Prostate gland (tissue), 2 donors: ENCODE measurements at places on chromosomes 3 and 15. TPM values are rescaled to one million over a fixed set of nuclear protein-coding genes. Genes with fewer than 3 reads are reported as not detected.

The SEMA3F gene
- total RNA-seq = 71.8 TPM

The CFAP20DC gene
- total RNA-seq = 8.3 TPM

The ALDH1A2 gene
- total RNA-seq = 65.0 TPM

The SLC28A2 gene
- 0.51 TPM for total RNA-seq

The FES gene
- total RNA-seq = 33.9 TPM

The SERINC4 gene
- total RNA-seq = not detected

The FOXL2NB gene
- total RNA-seq = 0.28 TPM

The COPB2 gene
- 76.5 TPM for total RNA-seq

The CYP8B1 gene
- not detected for total RNA-seq

The SKOR1 gene
- total RNA-seq = 0.59 TPM

The SLC22A14 gene
- total RNA-seq = 0.64 TPM
